Liver (tissue), 10 donors: ENCODE measurements at places on chromosomes 7 and 10.

- DNase-seq: no peak
Measured at GRCh38 chr10:5897053-5897340, 7.0 kb downstream of the FBH1 start.

- no peak for DNase-seq
Measured at GRCh38 chr7:151864561-151864960, 12.4 kb downstream of the PRKAG2 start.

- DNase-seq: peak; percentile 66
Measured at GRCh38 chr10:93288679-93289634, 193.2 kb downstream of the MYOF start.

DNA sequence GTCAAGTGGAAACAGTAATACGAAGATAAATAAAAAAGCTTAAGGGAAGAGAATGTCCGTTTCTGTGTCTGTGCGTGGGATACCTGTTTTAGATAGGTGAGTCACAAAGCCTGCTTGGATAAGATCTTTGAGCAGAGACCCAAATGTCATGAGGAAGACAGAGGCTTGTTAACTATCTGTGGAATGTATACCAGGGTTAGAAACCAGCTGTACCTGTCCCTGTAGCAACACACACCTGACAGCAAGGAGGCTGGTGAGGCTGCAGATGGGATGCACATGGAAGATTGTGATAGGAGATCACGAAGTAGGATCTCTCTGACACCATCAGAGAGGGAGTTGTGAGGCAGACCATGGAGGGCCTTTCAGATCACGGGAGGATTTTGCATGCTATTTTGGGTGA lies 105.3 kb downstream of the ARHGAP21 start:
- no peak for DNase-seq

- DNase-seq: no peak
Measured at GRCh38 chr10:130762491-130762890, 549.0 kb downstream of the TCERG1L start.

DNA sequence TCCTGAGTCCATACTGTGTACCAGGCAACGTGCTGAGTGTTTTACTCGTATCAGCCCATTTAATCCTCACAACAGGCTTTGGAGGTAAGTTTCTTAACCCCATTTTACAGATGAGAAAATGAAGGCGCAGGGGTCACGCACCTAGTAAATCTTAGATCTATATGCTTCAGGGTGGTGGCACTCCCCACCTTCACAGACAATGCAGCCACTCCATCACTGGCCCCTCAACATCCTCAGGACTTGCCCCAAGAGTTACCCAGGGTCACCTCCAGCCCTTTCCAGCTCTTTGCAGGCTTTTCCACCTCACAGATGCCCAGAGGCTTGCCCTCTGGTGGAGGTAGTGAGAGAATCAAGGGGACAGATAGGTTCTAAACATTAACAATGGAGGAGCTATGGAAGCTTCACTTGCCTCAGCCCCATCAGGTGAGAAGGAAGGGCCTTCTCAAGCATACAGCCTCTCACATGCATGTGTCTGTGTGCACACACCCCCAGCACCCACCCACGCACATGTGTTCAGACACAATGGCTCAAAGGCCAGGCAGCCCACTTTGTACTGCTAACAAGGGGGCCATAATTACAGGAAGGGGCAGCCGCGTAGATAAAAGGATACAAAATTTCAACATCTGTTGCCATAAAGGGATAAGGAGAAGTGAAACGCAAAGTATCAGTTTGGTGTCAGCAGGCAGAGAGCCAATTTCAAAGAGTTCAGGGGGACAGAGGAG lies 29.1 kb downstream of the DPCD start:
- DNase-seq: no peak

DNA sequence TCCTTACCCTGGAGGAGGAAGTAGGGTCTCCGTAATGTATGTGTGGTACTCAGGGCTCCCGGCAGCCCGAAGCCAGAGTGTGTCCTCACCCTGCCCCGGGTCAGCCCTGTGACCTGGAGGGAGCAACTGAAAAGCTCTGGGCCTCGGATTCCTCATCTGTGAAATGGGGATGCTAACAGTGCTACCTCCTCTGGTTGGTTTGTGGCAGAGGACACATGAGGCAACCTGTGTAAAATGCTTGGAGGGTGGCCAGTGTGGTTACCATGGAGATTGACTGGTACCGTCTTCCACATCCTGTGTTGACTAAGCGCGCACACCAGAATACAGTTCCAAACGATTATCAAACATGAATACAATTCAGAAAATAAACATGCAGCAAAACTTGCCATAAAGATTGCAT lies 163.8 kb upstream of the KLF6 start:
- no peak for DNase-seq

DNA sequence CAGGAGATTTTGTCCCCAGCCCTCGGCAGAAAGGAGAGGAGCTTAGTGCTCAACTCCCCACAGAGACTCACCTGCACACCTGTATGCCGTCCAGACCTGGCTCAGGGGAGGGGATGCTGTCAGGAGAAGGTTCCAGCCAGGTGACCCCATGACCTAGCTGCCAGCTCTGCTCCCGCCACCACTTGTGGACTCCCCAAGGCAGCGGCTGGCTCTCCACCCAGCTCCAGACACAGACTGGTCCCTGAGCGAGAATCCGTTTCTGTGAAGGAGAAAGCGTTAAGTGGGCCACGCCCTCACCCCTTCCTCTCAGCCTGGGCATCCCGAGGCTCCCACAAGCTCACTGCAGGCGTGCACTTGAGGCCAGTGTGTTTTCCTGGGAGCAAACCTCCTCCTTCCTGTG lies 76.4 kb downstream of the RGS10 start:
- no peak for DNase-seq

DNA sequence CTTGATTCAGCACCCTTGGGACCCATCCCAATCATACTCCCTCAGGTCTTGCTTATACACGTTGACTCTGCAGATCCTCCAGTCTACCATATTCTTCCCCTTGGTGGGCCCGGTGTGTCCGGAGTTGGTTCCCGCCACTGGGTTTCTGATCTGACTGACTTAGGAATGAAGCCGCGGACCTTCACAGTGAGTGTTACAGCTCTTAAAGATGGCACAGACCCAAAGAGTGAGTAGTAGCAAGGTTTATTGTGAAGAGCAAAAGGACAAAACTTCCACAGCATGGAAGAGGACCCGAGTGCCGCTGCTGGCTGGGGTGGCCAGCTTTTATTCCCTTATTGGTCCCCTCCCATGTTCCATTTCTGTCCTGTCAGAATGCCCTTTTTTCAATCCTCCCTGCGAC lies 5.9 kb upstream of the GDF10 start:
- DNase-seq: no peak

- DNase-seq: no peak
Measured at GRCh38 chr10:118853916-118854315, 99.1 kb upstream of the CACUL1 start.

- DNase-seq: no peak
Measured at GRCh38 chr10:97514344-97514743, 15.6 kb downstream of the UBTD1 start.

DNA sequence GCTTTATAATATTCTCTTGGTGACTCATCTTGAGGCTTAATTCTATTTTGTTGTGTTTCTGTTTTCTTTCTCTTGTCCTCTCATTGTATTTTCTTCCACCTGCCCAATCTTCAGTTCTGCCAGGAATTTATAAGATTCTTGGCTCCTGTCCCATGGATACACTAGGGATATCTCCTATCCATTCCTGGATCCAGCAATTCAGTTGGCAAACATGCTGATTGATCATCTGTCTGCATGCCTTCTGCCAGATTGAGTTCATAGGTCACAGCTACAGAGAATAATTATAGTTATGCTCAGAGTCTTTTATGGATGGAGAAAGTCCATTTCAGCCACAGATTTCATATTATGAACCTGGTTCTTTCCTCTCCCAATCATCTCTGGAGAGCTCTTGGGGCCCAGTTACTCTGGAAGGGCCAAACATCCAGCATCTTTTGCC lies 140.4 kb upstream of the MAGI2 start:
- DNase-seq: no peak

DNA sequence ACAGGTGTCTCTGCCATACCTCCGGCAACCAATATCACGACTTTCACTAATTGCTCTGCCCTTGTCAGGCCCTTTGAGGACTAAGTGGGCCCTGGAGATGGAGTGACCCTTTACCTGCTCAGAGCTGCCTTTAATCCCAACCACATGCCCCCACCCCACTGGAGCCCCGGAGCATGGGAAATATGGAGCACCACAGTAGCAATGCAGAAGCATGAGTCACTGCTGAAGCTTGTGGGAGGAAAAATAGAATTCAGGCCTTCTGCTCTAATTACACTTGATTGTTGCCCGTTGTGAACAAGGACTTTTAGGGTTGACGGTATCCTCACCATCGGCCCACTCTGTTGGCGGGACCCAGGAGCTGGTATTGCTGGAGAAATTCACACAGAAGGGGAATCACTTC lies 52.5 kb upstream of the FRMD4A start:
- DNase-seq: no peak

- DNase-seq: no peak
Measured at GRCh38 chr10:24483701-24484100, 240.0 kb downstream of the ARHGAP21 start.

GRCh38 chr10:11345224-11346054 lies 266.0 kb downstream of the USP6NL start:
- no peak for DNase-seq

GRCh38 chr7:144982133-144982532 lies 146.3 kb upstream of the TPK1 start:
- DNase-seq: no peak

- no peak for DNase-seq
Measured at GRCh38 chr7:21651697-21652096, 108.9 kb downstream of the DNAH11 start.

DNA sequence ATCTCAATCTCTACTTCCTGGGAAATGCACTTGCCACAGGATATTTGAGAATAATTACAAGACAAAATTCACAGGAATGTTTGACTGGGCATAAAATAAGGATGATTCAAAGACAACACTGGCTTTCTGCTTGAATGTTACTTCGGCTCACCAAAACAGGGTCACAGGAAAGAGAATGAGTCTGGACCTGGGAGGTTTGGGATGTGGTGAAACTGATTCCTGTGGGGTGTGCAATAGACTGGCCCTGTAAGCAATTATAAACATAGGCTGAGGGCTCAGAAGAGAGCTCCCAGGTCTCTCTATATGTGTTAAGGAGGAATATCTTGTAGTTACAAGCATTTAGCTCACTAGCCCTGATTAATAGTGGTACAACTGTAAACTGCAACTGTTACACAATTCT lies 613.9 kb upstream of the CELF2 start:
- DNase-seq: no peak

- DNase-seq: no peak
Measured at GRCh38 chr7:74095135-74095534, 11.5 kb downstream of the LIMK1 start.

DNA sequence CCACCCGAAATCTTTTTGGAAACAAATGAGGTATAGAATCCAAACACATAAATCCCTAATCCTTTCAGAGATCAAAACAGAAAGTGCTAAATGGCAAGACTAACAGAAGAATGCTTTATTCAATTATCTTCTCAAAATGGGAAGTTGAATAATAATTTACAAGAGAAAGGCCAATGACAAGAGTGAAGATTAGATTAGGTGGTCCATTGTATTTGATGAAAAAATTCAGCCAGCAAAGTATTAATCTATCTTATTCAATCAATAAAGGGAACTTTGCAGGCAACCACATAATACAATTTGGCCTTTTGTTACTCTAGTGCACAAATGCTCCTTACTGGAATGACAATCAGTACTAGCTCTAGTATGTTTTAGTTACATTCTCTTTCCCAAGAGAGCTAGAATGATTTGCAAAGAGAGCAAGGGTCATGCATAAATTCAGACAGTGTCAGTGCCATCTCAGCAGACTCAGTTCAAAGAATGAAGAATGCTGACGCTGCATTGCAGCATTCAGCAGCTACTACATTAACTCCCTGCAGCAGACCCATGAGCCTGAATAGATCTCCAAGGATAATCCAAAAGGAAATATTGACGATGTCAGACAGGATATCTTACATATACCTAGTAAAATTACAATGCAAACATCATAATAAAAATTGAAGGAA lies 131.8 kb downstream of the ANK3 start:
- no peak for DNase-seq

DNA sequence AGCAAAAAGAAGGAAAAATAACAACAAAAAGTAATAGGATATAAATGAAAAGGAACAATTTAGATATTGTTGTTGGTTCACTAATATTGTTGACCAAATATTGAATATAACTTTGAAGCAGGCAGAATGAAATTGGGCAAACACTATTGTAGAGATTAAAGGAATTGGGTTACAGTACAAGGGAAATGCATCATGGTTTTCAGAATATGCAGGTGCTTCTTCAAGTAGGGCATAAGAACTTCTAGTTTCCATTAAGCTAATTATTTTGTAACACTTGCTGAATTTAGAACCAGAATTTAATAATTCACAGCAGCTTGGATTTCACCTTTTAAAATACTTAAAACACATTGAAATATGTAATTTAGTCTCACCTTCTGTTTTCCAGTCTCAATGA lies 36.5 kb downstream of the RPA3 start:
- no peak for DNase-seq

DNA sequence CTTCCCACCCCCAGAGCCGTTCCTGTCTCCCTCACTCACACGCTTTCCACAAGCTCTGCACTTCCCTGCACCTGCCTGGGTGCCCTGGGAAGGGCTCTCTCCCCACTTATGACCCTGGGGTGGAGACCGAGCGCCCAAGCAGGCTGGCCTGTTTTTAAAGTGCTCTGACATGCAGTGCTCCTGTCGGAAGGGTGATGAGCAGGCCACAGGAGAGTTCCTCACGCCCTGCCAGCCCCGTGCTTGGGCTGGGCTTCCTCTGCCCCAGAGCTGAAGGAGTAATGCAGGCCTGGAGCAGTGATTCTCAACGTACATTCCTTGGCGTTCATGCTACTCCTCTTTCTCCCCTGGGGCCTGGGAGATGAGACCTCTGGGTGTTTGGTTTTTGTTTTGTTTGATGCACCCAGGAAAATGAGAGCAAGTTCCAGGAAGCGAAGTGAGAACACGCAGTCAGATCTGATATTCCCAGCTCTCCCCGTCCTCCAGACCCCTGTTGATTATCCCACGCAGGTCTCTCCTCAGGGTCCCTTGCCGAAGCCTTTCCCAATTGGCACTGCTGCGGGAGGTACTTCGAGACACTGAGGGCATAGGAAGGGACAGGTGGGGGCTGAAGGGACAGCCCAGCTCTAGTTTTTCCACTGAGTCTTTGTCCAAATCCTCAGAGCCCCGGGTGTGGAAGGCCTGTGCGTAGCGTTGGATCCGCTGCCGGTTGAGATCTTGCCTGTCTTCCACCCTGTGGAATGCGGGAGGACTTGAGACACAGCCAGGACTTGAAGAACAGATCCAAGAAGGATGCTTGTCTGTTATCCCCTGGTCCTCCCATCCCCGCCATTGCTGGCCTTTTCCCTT lies 14.1 kb downstream of the TRPV6 start:
- DNase-seq: no peak

GRCh38 chr7:47331179-47331565 lies 250.7 kb downstream of the TNS3 start:
- DNase-seq: peak; percentile 10

DNA sequence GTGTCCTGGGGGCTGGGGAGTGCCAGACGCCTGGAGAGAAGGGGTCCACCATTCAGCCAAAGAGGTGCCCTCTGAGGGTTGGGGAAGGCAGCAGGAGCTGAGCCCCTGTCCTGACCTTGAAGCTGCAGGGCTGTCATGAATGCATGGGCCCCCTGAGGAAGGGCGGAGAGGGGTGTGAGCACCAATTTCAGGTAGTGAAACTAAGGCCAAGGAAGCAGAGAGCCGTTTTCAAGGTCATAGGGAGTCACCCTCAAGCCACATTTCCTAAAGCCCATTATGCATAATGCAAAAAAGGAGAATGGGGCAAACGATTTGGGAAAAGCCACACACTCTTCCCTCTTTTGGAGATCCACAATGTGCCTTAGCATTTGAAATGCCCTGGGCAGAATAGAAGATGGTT lies 37.2 kb downstream of the FIGNL1 start:
- no peak for DNase-seq
